ENCODE measurements at places on chromosomes 12 and 14.
A peak's percentile ranks its signal among the peaks of the same experiment; 100 is the strongest.

DNA sequence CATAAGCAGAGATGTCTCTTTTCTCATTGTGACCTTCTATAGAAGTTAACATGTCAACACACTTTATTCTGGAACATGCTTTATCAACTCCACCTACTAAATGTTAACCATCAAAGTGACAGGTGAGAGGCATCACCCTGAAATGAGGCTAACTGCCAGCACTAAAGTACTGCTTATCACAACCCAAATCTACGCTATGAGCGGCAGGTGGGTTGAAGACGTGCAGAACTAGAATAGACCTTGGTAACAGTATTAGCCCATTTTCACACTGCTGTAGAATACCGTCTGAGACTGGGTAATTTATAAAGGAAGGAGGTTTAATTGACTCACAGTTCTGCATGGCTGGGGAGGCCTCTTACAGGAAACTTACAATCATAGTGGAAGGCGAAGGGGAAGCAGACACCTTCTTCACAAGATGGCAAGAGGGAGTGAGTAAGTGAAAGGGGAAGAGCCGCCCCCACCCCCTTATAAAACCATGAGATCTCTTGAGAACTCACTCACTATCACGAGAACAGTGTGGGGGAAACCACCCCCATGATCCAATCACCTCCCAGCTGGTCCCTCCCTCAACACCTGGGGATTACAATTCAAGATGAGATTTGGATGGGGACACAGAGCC lies 359.0 kb downstream of the SEC23A start:
- DNase-seq: no peak

DNA sequence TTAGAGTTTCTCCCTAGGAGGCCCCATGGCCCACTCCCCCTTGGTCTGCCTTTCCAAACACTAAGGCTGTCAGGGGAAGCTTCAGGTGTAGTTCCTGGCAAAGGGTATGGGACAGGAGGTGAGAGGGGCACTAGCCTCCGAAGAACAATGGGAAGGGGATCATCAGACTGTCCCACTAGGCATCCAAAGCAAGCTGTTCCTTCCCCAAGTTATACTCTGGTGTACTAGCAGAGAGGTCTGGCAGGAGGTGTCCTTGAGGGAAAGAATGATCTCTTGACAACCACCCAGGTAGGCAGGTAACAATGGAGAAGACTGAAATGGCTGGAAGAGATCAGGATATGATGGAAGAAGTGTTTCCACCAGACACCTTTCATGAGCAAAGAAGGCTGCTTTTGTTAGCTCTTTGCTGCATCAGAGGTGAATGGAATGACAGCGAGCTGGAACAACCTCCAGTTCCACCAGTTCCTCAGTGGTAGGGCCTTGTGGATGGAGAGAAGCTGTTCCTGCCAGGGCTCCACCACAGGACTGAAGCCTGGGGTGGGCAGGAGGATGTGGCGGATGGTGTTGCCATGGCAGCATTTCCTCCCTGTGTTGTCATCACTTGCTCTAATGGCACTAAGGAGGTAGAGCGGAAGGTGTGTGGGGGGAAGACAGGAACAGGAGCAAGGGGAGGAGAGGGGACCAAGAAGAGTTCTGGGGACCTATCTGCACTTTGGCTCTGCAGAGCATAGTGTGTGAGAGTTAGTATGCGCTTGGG lies 2.3 kb upstream of the AGAP2 start:
- DNase-seq: no peak

GRCh38 chr12:99960311-99960710 lies 24.4 kb downstream of the ANKS1B start:
- no peak for DNase-seq

GRCh38 chr12:131784909-131785762 lies 43.1 kb upstream of the MMP17 start:
- no peak for DNase-seq

GRCh38 chr14:101595887-101596721 lies 34.8 kb downstream of the DIO3 start:
- no peak for DNase-seq

DNA sequence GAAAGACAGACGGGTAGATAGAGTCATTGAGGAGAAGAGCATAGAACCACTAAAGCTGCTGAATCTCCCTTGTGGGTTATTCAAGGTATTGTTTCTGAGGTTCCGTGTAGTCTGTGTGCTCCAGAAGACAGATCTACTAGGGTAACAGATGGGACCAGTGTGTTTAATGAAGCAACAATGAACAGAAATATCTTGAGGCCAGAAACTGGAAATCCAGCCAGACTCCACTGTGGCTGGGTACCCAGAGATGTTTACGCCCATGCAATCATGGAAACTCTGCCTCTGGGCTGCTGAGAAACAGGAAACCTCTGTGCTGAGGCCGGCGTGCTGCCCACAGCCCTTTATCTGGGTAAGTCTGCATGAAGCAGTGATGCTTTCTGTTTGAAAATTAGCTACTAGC lies 8.3 kb downstream of the PROX2 start:
- DNase-seq: no peak

GRCh38 chr12:45762185-45763110 lies 32.9 kb downstream of the ARID2 start:
- DNase-seq: no peak

- DNase-seq: no peak
Measured at GRCh38 chr12:19644571-19644970, 205.3 kb downstream of the AEBP2 start.

GRCh38 chr12:121774968-121775474 lies 18.5 kb downstream of the RHOF start:
- no peak for DNase-seq

GRCh38 chr12:42213954-42214426 lies 24.1 kb downstream of the YAF2 start:
- DNase-seq: no peak

DNA sequence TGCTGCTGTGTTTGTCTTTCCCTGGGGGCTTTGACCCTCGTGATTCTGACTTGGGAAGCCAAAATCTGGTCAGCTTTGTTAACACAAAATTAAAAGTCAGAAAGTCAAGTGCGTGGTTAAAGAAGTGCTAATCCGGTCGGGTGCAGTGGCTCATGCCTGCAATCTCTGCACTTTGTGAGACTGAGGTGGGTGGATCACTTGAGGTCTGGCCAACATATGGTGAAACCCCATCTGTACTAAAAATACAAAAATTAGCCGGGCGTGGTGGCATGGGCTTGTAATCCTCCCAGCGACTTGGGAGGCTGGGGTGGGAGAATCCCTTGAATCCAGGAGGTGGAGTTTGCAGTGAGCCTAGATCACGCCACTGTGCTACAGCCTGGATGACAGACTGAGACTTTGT lies 844.6 kb downstream of the VRK1 start:
- DNase-seq: no peak

- no peak for DNase-seq
Measured at GRCh38 chr14:34056046-34056445, 105.2 kb upstream of the EGLN3 start.

- no peak for DNase-seq
Measured at GRCh38 chr14:34169561-34169960, 218.7 kb upstream of the EGLN3 start.

DNA sequence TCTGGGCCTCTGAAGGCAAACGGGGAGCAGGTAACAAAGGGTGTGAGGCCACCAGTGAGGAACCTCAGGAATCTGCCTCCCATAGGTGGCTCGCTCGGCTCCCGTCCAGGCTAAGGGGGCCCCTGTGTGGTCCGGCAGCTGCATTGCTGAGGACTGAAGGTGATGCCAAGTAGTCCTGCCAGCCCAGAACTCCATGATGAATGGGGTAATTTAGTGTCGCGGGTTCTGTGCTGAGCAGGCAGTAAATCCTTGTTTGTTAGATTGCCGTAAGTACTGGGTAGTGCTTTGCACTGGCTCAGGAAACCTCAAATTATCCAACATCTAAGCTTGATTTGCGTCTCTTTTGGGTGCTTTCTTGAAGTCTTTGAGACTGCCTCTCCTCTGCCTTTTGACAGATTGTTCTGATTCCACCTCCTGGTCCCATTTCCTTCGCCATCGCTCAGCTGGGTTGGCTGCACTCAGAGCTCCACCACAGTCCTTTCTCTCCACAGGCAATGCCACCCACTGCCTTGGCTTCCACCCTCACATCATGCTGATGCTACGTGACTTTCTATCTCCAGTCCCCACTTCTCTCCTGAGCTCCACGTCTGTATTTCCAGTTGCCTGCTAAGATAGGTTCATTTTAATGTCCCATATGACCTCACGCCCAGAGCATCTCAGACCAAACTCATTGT lies 392.0 kb downstream of the FUT8 start:
- DNase-seq: no peak

GRCh38 chr14:100067971-100068959 lies 3.0 kb downstream of the EVL start:
- DNase-seq: no peak

- DNase-seq: no peak
Measured at GRCh38 chr12:50117057-50117622, 5.1 kb downstream of the COX14 start.

- no peak for DNase-seq
Measured at GRCh38 chr14:75119056-75119455, 7.8 kb downstream of the NEK9 start.

DNA sequence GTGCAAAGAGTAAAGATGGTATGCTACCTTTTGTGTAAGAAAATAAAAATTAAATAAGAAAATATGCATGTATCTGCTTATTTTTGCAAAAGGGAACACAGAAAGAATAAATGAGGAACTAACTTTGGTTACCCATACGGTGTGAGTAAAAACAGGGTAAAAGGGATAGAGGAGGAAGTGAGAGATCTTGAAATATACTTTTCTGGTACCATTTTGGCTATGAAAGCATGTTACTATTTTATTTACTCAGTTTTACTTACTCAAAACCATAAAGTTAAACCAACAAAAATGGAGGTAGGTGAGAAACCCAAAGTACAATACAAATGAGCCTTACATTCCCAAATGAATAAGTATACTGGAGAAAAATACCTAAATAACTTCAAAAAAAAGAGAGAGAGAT lies 122.0 kb upstream of the EGLN3 start:
- DNase-seq: no peak

DNA sequence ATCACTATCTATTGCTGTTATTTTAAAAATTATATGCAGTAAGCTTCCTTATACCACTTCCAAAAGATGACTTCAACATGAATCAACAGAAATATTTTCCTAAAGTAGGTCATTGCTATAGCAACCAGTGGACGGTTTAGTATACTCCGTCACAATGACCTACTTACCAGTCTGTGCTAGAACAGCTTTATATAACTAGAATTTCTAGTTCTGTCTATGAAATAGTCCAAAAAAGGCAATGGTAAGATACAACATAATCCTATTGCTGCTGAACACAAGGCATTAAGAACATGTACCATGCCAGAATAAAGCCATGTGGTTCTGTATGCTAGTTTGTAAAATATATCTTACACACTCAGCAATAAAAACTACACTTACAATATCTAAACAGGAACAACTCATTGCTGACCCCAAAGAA lies 40.7 kb upstream of the MTERF2 start:
- DNase-seq: peak; percentile 42

- DNase-seq: no peak
Measured at GRCh38 chr12:57016348-57016747, at the start of gene TAC3. Gene TAC3, minus strand, starts transcription at chr12:57016529. Its CDS starts 732 bp downstream, at chr12:57015797.

DNA sequence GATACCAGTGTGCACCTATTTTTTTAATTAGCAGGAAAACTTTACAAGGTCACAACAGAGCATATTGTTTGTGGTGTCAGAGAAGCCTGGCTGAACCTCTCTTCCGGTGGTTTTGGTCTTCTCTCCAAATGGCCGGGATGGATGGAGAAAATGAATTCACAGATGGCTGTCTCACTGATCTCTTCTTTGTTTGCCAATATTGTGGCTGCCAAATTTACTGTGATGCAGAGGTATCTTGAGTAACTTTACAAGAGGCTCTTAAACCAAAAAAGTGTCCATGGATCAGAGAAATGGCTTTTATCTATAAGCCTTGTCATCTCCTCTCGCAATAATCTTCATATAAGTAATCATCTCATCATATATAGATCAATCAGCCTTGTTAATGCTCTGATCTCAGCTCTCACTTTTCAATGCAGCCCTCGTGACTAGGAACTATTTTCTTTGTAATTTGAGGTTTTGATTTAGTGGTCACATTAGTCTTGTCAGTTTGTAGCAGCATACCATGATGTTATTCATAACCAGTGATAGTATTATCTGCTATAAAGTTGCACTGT lies 308.1 kb downstream of the EGLN3 start:
- DNase-seq: no peak

DNA sequence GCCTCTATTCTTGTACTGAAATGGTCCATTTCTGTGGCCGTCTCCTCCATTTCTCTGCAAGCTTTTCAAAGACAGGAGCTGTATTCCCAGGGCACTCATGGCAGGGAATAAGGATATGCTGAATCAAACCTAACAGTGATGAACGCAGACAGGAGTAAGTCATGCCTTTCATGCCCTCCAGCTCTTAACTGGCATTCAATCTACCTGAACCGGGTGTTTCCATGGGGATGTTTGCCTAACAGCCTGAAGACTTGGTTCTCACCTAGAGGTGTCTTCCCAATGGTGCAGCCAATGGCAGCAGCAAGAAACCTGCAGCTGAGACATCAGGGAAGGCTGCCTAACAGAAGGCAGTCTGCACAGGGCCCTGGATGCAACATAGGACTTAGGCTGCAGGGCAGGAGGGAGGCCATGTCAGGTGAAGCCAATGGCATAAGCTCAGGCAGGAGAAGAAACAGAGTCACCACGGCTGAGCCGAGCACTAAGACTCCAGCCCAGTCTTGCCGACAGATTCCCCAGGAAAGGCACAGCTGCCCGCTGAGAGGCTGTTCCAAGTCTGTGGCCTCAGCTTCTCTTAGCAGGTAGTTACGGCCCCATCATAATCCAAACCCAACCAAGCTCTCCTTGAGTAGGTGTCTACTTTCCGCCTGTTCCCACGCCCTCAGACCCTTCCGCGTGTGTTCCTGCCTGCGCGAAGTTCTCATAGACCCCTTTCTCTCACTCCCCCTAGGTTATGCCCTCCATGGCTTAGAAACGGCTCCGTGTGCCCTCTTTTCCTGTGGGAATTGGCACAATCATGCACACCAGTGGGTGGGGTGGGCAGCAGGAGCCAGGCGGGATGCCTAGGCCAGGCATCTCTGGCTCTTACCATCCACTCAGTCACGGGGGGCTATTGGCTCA lies 44.1 kb downstream of the VWF start:
- DNase-seq: no peak

DNA sequence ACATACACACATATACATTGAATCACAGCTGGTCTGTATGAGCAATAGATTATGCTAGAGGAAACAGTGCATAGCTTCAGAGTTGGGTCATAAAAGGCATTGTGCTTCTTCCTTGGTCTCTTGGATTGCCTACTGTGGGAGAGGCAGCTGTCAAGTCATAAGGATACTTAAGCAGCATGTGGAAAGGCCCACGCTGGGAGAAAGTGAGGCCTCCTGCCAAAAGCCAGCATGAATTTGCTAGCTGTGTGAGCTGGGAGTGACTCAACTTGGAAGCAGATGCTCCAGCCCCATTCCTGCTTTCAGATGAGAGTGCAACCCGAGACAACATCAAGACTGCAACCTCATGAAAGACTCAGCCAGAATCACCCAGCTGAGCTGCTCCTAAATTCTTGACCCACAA lies 311.9 kb upstream of the TBX3 start:
- DNase-seq: no peak

- no peak for DNase-seq
Measured at GRCh38 chr12:95614390-95614982, 63.2 kb upstream of the USP44 start.

DNA sequence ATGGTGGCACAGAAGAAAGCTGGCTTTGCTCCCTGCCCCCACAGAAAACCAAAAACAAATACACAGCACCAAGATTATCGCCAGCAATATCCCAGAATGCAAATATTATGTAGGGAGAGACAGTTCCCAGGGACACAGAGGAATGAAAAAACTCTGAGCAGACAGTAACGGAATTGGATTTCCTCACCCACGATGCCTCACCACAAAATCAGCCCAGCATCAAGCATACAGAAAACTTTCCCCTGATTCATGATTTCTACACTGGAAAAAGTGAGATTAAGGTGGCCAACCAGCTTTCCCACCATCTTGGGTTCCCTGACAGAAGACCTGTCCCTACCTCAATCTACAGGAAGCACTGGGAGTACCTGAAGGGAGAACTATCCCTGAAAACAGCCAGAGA lies 36.6 kb downstream of the PARP11 start:
- DNase-seq: no peak
